Regular cardiac myocyte (primary cell): ENCODE measurements at places on chromosomes 6 and 20. TPM values are rescaled to one million over a fixed set of nuclear protein-coding genes. Genes with fewer than 3 reads are reported as not detected.

The ZNF512B gene
- total RNA-seq, result 5.1 and 8.4 TPM in 2 replicates

The HRH3 gene
- total RNA-seq, result not detected in 2 replicates

The SERPINB1 gene
- total RNA-seq, result 11.0 and 21.9 TPM in 2 replicates

The COL12A1 gene
- total RNA-seq, result 163 and 238 TPM in 2 replicates

The PNRC1 gene
- total RNA-seq, result 32.2 and 65.7 TPM in 2 replicates

The MYCT1 gene
- total RNA-seq, result 19.7 and 22.2 TPM in 2 replicates

The ADGB gene
- not detected in 2 replicates for total RNA-seq
